Fibroblast of lung (primary cell): ENCODE measurements at places on chromosomes 11 and 22.

DNA sequence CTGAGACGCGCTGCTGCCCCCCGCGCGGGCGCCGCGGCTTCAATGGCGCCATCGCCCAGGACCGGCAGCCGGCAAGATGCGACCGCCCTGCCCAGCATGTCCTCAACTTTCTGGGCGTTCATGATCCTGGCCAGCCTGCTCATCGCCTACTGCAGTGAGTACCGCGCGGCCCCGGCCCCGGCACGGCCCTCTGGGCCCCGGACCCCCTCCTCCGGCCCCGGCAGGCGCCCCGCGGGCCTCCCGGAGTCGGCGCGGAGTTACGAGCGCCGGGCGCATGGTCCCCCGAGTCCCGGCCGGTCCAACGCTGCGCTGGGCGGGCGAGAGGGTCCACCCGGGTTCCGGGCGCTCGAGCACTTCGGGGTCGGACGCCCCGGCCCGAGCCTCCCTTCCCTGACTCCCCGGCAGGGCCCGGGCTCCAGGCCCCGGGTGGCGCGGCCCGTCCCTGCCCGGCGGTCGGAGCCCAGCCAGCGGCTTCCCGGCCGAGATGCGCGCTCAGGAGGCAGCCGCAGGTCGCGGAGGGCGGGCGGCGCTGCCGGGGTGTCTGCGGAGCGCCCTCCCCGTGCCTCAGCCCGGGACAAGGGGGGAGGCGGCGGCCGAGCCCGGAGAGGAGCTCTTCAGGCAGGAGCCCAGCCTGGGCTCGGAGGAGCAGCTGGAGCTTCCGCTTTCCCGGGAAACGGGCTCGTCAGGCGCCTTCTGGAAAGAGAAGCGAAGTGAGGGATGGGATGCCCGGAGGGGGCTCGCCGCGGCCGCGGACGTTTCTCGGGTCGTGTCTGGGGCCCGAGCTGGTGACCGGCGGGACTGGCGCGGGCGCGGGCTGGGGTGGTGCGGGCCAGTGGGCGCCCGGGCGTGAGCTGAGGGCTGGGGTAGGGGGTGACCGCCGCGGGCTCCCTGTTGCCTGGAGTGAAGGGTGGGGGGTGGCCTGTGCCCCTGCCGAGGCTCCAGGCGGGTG lies 1337.8 kb downstream of the BRD1 start:
- peak; percentile 11 for DNase-seq

DNA sequence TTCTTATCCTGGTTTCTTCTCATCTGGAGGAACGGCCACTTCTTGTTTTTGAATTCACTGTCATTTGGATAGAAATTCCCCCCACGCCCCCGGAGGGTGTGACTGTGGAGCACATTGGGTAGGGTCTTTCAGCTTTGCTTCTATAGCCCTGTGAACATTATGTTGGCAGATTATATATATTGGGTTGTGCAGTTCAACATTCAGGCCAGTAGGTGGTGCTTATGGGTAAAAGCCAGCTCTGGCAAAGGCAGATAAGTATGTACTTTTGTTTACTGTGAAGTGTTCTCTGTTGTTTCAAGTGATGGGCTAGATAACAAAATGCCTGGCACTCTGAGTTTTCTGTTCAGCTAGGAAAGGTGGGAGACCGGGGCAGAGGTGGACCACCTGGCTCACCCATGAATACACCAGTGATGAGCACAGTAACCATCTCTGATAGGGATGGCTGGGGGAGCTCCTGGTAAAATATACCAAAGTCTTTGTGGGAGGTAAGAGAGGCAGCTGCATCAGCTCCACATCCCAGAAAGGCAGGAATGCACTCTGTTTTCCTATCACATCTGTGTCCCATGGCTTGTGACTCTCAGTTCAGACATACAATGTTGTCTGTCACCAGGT lies 1348.2 kb upstream of the RAG2 start:
- peak; percentile 59 for DNase-seq

- DNase-seq: no peak
Measured at GRCh38 chr11:33897761-33898375, 6.0 kb upstream of the LMO2 start.

DNA sequence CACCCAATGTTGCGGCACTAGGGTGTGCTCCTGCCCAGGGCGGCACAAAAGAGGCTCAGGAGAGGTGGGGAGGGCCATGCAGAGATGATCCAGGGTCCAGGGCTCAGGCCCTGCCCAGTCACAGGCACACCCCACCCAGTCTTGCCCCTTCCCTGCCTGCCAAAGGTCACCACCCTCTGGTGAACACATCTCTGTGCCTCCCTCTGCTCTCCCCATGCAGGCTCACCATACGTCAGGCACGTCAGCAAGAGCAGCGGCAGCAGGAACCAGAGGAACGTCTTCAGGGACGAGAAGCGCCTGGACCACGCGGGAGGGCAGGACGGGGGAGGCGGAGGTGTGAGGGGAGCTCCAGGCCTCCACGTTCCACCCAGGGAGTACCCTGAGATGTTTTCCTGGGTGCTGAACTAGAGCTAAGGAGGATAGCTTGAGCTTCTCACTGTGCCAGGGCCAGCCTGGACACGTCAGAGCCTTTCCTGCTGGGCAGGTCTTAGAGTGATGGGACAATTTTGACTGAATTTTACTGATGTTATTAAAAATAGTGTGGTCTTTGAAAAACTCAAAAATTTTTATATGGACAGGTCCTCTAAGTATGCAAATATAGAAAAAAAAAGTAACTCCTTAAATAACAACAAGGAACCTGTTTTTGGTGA lies 7.2 kb downstream of the SUN2 start:
- DNase-seq: no peak

DNA sequence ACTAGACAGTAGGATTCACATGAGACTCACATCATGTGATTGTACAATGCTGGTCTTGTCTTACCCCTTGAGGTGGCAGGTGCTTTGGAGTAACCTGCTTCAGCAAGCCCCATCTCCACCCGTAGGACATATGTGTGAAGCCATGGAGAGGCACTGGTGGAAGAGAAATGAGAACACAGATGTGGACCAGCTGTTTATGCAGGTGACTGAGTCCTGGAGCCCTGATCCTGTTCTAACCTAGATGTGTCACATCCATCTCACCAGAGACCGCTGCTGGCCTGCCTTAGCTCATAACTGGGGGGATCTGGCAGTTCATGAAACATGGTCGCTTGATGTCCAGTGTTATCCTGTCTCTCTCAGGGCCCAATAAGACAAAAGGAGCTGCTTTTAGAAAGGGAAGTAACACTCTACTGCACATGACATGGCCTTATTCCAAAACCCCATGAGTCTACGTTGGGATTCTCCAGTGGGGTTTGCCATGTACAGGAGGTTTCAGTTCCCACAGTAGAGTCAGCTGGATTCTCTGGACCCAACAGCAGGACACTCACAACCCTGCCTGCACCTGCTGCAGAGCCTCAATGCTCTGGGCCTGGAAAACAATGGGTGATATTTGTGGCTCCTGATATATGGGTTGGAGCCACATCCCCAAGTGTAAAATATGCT lies 62.0 kb downstream of the GGTLC2 start:
- no peak for DNase-seq

DNA sequence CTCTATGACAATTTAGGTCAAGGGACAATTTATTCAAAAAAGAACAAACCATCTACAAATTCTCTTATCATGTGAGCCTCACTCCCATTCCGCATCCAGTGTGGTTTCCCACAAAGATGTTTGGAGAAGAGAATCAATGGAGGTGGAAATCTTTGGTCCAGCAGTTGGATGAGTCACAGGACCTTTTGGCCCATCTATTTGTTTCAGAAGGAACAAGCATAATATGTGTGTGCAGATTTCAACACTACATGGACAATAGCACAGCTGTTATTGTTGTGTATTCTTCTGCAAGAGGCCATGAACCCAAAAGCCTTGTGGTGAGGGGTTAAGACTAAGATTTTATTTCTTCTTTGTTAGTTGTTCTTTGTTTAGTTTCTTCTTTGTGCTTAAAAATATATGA lies 61.6 kb downstream of the OR10A6 start:
- DNase-seq: peak; percentile 23

GRCh38 chr22:24432059-24432853 lies 4.9 kb downstream of the ADORA2A start:
- peak; percentile 37 for DNase-seq
